Non-pigmented ciliary epithelial cell (primary cell): ENCODE measurements at places on chromosomes 16 and 17.

DNA sequence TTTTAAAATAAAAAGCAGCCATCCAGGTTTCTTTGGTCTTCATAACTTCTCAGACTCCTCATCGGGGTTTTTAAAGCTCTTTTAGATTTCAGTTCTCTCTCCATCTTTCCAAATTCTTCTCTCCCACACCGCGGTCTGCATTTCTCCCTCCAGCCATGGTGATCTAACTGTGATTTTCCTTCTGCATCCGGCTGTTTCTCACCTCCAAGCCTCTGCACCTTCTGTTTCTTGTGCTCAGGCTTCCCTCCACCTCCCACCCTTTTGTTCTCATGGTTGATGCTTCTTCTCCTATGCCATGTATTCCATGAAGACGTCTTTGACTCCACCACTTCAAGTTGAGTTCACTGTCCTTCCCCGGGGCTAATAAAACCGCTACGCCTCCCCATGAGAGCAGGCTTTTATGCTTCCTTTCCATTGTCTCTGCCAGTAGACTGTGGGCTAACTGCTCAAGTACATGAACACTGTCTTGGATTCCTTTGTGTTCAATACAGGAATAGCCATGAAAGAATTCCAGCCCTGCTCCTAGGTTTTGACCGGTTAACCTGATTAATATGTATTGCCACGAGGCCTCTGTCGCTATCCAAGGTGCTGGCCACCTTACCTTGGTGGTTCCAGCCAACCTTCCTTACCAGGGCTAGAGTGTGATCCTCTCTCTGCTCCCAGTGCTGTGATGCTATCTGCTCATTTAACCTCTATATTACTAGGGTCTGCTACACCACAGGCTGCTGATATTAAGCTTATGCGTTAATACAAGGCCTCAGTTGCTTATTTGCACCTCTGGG, 625.1 kb downstream of the HS3ST4 start:
- DNase-seq = no peak

GRCh38 chr17:66809408-66809807, 25.5 kb upstream of the CACNG5 start:
- DNase-seq = no peak

DNA sequence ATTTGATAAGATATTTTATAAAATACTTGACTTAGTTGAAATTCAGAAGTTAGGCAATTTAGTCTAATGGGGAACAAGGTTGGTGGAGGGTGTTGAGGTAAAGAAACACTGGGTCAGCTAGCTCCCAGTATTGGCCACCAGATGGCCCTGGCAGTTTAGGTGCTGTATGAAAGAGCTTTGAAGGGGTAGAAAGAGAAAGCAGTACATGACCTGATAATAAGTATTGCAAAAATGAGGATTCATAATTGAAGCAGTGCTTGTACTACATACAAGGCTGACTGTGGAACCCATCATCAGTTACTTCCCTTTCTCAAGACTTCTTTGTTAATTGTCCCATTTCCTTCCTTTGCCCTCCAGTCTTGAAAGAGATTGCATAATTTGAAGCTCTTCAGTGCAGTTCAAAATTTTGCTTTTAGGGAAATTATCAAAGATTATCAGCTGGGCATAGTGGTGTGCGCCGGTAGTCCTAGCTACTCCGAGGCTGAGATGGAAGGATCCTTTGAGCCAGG, 29.4 kb downstream of the TANC2 start:
- DNase-seq = no peak

DNA sequence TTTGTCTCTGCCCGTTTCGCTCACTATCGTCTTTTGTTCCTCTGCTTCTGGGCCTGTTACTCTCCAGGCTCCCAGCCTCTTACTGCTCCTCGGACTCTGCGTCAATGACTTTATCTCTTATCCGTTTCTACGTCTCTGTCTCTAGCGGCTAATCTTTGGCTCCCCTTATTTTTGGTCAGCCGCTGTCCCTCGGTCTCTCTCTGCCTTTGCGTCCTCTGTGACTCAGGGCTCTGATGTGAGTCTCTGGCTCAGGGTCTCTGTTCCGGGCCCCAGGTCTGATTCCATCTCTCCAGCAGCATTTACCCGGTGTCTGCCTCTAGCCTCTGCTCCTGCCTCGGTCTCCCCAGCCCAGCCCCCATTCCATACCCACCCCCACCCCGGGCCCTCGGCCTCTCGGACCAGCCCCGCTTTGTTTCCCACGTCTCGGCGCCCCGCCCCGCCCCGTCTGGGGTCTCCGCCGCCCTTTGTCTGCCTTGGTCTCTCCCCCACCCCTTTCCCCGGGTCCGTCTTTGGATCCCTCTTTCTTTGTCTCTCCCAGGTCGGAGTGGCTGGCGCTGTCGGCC, 547 bp upstream of the ZNF48 start:
- no peak for DNase-seq

DNA sequence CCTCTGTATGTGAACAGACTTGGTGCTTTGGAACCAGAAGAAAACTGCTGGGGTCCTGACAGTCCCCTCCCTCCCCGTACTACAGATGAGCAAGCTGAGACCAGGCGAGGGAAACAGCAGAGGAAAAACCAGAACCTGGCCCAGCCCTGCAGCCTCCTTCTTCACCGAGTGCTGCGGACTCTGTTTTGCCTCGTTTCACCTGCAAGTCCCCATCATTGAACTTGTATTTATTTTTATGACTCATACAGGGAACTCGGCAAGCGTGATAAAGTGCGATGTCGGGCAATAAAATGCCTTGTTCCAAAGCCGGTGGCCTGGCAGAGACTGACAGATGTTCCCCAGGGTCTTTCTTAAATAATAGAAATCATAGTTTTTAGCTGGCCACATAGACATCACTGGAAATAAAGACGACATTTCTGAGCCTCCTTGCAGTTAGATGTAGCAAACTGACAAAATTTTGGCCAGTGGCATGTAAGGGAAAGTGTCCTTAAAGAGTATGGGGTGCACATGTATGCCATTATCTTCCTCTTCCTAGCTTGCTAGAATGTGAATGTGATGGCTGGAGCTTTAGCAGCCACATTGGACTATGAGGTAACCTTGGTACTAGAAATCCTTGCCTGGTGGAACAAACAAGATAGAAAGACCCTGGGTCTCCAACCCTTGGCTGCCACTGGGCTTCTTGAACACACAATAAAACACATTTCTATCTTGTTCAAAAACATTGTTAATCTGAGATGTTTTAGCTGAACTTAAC, 128.6 kb downstream of the IRF8 start:
- no peak for DNase-seq

GRCh38 chr17:27746881-27747280, 53.4 kb downstream of the NOS2 start:
- no peak for DNase-seq

- DNase-seq = no peak
Measured at GRCh38 chr16:17939723-17940122, 396.8 kb downstream of the NPIPA8 start.

- no peak for DNase-seq
Measured at GRCh38 chr17:78019976-78020716, 61.6 kb downstream of the TNRC6C start.

DNA sequence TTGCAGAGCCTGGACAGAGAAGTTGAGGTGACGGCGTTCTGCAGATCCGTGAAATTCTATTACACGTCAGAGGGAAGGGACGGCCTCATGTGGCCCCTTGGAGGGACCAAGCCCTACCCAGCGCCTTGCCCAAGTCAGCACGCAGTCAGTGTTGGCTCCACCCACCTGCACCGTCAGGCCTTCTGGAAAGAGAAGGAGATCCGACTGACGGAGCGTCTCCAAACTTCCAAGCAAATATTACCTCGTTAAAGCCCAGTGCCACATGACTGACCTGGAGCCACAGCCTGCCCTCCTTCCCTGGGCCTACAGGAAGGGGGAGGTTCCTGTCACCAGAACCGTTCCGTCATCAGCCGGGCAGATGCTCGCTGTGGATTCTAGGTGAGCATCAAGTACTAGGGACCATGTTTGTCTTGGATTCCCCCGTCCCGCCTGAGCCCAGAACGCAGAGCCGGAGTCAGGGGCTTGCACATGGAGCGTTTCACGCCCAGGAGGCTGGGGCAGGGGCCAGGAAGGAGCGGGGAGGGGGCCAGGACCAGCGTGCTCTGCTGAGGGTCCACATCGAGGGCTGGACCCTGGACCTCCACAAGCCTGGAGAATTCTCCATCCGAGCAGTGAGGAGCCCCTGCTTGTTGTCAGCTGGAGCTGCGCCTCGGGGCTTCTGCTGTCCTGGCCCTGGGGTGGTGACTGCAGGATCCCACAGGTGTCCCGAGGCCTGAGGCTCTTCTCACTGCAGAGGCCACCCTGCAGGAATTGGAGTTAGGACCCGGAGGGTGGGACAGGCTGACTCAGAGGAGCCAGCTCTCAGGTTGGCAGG, 22.6 kb upstream of the METRNL start:
- DNase-seq = no peak

DNA sequence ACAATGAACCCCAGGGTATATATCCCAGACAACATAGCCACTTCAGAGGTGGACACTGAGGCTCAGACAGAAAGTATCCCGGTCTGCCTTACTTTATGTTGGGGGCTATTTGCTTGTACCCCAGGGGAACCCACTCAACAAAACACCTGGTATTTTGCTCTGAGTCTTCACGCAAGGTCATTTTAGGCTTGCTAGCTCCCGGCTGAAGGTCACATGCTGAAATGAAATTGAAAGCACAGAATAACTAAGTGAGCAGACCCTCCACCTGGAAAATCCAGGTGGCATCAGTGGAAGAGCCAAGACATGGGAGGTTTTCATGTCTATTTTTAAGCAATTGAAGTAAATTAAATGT, 4.1 kb upstream of the KDM8 start:
- DNase-seq = no peak

GRCh38 chr16:56525236-56525635, 5.4 kb upstream of the BBS2 start:
- no peak for DNase-seq

DNA sequence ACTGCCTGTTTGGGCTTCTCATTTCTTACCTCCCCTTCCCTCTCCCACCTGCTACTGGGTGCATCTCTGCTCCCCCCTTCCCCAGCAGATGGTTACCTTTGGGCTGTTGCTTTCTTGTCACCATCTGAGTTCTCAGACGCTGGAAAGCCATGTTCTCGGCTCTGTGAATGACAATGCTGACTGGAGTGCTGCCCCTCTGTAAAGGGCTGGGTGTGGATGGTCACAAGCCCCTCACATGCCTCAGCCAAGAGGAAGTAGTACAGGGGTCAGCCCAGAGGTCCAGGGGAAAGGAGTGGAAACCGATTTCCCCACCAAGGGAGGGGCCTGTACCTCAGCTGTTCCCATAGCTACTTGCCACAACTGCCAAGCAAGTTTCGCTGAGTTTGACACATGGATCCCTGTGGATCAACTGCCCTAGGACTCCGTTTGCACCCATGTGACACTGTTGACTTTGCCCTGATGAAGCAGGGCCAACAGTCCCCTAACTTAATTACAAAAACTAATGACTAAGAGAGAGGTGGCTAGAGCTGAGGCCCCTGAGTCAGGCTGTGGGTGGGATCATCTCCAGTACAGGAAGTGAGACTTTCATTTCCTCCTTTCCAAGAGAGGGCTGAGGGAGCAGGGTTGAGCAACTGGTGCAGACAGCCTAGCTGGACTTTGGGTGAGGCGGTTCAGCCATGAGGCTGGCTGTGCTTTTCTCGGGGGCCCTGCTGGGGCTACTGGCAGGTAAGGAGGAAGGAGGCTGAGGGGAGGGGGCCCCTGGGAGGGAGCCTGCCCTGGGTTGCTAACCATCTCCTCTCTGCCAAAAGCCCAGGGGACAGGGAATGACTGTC, at the start of gene CD68:
Gene CD68, plus strand, starts transcription at position 638 of the 833 bp plus-strand sequence. Its CDS starts 40 bp downstream, at position 678.
- DNase-seq = no peak

DNA sequence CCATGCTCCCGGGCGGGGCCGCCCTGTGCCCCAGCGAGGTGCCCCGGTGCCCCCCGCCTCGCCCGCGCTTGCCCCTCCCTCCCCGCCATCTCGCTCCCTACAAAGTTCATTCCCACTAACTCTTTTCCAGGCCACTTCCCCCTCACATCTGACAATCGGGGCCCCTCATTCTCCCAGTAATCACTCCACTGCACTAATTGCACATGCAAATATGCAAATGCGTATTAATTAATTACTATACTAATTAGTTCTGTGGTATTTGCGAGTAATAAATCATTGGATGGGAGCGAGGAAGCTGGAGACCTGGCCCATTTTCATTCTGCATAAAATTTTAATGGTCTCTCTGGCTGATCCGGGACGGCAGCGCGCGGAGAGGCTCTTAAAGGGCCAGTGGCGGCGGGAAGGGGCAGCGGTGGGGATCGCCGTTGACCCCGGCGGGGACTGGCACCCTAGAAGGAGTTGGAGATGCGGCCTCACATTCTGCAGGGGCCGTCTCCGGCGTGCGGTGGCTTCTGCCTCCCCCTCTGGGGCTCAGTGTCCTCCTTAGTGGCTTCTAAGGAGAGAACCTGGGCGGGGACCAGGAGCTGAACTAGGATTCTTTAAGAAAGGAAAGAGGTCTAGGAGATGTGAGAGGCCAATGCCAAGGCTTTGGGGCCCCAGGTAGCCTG, 8.4 kb upstream of the PPP1R1B start:
- DNase-seq = no peak
